ENCODE measurements at places on chromosomes 5 and 9.

GRCh38 chr5:136082390-136083193 is 50.1 kb upstream of the SMAD5 start:
- peak; percentile 72 for DNase-seq

GRCh38 chr9:137416563-137417151 is 6.3 kb downstream of the EXD3 start:
- no peak for DNase-seq

- DNase-seq, result no peak
Observed at GRCh38 chr9:38175423-38175822, 106.4 kb upstream of the SHB start.

- no peak for DNase-seq
Observed at GRCh38 chr9:126222835-126223431, 103.7 kb upstream of the MVB12B start.

GRCh38 chr9:3516667-3517330 is 9.0 kb downstream of the RFX3 start:
- no peak for DNase-seq

- no peak for DNase-seq
Observed at GRCh38 chr5:88780736-88781135, 102.2 kb downstream of the MEF2C start.

- no peak for DNase-seq
Observed at GRCh38 chr5:108941746-108942145, 194.0 kb downstream of the FER start.

DNA sequence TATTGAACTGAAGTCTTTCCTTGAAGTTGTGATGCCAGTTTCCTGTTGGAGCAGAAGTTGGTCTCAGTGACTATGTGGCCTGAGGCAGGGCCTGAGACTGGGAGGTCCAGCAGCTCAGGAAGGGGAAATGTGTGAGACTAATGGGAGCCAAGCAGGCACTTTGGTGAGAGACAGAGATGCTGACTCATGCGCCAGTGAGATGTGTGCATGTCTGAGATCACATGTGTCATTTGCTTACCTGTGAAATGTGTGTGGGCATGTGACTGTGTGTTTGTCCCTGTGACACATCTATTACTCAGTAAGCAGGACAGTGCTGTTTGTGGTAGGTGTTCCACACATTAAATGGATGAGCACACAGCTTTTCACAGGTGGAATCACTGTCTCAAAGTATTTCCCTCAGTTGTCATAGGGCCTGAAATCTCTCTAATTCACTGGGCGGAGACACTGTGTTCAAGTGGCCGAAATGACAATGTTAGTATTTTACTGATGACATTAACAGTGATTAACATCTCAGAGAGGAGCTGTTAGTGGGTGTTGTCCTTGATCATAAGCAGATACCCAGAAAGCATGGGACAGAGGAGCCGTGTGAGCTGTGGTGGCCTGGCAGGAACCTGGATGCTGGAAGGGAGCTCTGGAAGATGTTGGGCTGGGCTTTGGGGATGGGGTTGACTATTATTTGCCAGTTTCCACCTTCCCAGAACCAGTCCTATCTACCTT is 7.4 kb downstream of the NPR2 start:
- no peak for DNase-seq

GRCh38 chr5:88236866-88237642 is 31.6 kb downstream of the TMEM161B start:
- no peak for DNase-seq

- no peak for DNase-seq
Observed at GRCh38 chr9:20043035-20043434, 254.2 kb upstream of the SLC24A2 start.

GRCh38 chr5:168779333-168779732 is 200.2 kb upstream of the PANK3 start:
- no peak for DNase-seq

GRCh38 chr9:35816708-35817107 is 1.9 kb upstream of the HINT2 start:
- DNase-seq, result peak; percentile 29

DNA sequence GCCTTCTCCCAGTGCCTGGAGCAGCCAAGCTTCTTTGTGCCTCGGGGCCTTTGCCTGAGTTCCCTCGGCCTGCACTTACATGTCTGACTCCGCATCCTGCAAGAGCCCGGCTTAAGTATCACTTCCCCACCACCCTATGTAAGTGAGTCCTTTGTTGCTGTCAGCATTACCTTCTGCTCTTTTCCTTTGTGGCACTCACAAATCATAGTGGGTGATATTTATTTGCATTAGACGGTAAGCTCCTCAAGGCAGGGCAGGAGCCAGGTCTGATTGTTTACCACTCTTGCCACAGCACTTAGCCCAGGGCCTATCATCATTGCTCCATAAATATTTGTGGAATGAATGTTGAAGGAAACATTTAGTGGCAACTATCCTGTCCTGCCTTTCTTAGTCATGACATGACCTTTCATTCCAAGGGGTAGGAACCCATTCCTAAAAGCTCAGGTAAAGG is 4.8 kb downstream of the GM2A start:
- DNase-seq, result no peak

GRCh38 chr9:2125906-2126305 is 110.8 kb downstream of the SMARCA2 start:
- no peak for DNase-seq

DNA sequence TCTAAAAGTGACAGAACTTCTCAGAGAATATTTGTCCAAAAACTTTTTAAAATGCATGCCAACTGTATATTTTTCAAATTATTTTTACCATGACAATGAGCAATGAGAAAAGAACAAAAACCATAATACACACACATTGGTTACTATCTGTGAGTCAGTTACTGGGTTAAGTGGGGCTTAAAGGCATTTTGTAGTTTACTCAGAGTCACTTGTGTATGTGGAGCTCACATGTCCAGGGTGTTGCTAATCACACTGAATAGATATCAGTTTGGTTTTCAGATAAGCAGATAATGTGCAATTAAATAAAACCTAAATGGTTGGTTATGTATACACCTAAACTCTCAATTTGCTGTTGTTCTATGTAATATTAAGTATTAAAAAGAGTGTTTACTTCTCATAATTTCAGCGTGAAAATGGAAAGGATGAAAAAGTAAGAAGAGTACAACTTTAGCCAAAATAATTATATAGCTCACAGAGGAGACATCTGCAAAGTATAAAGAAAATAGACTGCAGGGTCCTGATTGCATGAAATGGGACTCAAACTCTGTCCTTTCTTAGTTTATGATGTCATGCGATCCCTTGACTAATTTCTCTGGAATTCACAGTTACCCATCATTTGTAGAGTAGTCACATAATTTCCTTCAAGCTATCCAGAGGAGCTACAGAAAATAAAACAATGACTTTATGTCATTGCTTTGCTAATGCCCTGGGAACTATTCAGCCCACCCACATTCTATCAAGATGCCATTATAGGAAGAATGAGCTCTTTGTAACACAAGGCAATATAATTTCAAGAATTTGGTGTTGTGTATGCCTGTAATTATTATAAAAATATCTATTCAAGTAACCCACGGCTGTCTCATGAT is 388.0 kb upstream of the ZNF608 start:
- no peak for DNase-seq

DNA sequence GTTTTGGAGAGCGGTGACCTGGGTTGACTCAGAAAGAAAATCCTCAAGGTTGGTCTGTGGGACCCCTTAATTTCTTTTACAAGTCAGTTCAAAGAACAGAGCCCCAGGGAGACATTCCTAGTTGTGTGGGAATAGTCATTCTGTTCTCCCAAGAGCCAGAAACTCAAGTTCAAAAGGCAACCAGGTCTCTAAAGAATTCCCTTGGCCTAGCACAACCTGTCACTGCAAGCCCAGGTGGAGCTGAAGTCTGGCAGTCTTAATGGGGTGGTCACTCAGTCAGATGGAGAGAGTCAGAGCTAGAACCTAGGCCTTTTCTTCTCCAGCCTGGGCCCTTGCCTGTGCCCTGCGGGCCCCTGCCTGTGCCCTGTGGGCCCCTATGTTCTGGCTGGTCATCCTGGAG is 37.5 kb upstream of the CDKN2AIPNL start:
- DNase-seq, result no peak

GRCh38 chr9:96596601-96597111 is 23.0 kb downstream of the CDC14B start:
- DNase-seq, result no peak

DNA sequence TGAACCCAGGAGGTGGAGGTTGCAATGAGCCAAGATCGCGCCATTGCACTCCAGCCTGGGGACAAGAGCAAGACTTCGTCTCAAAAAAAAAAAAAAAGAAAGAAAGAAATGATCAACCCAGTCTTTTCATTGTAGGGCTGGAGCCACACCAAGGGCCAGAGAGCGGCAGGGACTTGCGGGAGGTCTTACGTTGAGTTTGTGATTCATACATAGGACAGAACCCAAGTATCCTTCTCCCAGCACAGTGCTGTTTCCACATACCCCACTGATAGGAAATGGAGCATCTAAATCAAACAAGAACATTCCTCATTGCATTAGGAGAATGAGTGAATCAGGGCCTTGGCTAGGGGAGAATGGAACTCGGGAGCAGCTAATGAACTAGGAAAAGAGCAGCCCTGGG is 3.5 kb upstream of the TNIP1 start:
- DNase-seq, result no peak

DNA sequence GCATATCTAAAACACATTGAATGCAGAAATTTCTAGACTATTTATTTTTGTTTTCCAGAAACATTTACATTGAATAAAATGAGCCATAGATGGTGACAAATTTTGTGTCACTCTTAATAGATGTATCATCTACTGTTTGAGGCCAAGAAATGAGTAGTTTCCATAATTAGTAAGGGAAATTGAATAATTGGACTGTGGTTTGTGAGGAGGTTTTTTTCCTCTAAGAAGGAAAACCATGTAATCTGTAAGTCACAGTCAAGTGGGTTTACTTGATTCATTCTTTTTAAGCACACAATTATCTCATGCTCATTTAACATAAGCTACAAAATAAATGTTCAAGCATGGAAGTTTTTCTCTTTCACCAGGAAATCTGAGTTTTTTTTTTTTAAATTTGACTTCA is 876.4 kb downstream of the NR2F1-AS1 start:
- DNase-seq, result no peak

DNA sequence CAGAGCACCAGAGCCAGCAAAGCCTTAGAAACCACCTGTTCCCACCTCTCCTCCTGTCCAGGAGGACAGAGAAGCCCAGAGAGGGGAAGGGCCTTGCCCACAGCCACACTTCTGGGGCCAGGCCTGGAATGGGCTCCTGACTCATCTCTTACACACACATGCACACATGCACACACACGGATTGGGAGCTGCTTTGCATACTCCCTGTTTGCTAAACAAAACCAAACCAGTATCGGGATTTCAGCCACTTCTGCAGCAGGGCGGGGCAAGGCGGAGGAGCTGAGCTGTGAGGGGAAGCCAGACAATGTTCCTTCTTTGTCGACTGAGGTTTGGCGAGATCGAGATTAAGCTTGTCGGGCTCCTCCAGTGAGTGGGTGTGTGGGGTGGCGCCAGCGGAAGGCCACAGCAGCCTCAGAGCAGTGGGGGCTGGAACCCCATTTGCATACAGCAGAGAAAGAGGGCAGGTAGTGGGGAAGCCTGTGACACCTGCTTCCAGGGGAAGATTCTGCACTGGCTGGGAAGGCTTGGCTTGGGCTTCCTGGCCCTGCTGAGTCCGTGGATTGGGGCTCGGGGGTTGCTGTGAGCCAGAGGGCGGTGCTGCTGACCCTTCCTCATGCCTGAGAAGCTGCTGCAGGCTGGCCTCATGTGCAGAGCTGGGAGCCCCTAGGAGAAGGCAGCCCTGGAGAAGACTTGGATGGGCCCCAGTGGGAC is 16.1 kb downstream of the GFI1B start:
- DNase-seq, result no peak

DNA sequence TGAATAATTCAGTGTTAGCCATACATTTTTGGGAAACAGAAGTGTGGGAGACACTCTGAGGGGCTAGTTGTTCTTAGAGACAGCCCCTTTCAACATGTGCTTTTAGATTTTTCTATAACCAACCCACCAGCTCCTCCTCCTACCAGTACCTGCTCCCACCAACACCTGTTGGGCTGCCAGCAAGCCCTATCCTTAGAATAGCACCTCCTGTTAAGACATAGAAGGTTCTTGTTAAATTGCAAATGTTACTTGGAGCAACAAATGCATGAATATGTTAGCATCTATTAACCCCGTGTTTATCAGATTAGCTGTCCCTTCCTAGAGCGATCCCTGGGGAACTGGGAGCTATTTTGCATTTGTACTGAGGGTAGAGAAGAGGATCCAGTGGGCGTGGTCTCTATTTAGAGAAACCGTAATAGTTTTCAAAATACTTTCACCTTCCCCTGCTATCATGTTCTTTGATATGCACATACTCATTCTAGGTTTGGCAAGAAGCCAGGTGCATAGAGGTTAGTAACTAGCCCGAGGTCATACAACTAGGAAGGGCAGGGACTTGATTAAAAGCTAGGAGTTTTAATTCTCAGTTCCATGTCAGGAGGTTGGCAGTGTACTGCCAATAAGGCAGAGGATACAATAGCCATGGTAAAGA is 334.4 kb downstream of the KCTD16 start:
- DNase-seq, result no peak

DNA sequence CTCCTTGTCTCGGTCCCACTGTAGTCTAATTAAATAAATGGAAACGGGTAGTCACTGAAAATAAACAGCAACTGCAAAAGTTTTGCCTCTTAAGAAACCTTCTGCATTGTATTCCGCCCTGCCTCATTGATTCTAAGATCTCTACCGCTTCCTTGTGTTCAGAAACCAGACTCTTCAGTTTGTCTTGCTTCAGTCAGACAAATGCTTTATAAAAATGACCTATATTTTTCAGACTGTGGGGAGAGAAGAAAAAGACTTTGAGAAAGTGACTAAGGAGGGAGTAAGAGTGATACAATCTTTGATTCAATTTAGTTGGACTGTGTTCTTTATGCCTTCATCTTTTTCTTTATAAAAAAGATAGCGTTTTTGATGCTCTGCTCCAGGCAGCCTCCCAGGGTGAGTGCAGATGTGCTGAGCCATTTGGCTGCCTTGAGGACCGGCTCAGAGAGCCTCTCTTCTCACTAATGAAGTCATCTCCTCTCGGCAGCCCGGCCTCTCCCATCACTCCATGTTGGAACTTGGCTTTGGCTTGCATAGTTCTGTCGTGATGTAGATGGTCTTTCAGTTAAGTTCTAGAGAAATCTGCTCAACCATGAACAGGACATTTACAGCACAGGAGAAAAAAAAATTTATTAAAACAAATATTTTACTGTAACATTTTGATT is 4.0 kb upstream of the VCAN start:
- no peak for DNase-seq

All from iPS-NIHi11 (cell line).